T-cell (primary cell): ENCODE measurements at places on chromosomes 13 and 19. TPM values are rescaled to one million over a fixed set of nuclear protein-coding genes. Genes with fewer than 3 reads are reported as not detected.

The ZNF628 gene
- 14.2 TPM for total RNA-seq

The AKAP11 gene
- total RNA-seq: 31.6 TPM

The ZNF793 gene
- 3.1 TPM for total RNA-seq

DNA sequence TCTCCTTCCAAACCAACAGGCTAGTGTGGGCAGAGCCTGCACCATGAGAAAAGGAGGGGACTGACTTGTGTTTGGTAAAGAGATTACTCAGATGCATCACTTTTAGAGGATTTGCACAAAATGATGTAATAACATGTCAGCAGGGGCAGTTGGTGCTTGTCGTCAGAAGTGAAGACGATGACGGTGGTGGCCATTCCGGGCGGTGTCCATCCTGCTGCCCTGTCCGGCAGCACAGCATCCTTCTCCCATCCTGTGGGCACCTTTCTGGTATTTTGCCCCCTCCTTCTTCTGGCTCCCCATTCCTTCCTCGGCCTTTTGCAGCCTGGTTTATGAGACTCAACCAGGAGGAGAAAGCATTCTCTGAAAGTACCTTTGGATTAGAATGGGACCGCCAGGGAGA lies 160.1 kb downstream of the TEX29 start:
- DNase-seq: no peak

- no peak for DNase-seq
Observed at GRCh38 chr19:558770-559439, 13.5 kb upstream of the BSG start.

GRCh38 chr19:36215276-36216123 lies 594 bp downstream of the ZNF146 start:
- DNase-seq: no peak

GRCh38 chr13:93420887-93421286 lies 194.3 kb downstream of the GPC6 start:
- DNase-seq: no peak

DNA sequence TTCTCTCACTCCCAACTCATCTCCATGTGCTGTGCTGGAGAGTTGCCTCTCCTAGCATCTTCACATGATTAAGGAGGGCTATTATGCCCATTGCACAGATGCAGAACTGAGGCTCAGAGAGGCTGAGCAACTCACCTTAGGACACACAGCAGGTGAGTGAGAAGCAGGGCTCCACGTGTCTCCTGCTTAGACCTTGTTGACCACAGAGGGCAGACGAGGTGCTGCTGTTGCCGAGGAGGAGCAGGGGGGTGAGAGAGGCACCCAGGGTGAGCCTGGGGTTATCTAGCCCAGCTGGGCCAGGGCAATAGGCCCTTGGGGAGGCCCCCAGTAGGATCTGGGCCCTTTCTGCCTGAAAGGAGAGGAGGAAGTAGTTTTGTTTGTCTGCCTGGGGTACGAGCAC lies 2.4 kb upstream of the HSH2D start:
- DNase-seq: no peak

DNA sequence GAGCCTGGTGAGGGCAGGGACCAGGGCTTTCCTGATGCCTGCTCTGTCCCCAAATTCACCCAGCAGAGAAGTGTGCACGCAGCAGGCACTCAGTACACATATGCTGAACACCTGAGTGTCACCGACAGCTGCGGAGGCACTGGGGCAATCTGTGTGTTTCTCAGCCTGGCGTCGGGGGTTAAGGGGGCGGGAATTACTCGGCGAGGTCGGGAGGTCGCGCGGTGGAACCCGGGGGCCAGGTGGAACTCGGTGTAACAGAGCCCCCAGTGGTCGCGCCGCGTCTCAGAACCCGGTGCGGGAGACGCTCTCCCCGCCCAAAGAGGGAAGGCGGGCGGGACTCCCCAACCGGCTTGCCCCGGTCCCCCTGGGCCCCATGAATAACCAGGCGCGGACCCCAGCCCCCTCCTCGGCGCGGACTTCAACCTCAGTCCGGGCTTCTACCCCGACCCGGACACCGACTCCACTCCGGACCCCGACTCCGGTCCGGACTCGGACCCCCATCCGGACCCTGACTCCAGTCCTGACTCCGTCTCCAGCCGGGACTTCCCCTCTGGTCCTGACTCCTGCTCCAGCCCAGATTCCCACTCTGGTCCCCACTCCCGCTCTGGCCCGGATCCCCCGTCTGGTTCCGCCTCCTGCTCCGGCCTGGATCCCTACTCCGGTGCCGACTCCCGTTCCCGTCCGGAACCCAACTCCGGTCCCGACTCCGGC lies at the start of gene SELENOV:
Gene SELENOV, plus strand, starts transcription at position 300 of the 711 bp plus-strand sequence. Its CDS starts 74 bp downstream, at position 374.
- DNase-seq: peak; percentile 10

DNA sequence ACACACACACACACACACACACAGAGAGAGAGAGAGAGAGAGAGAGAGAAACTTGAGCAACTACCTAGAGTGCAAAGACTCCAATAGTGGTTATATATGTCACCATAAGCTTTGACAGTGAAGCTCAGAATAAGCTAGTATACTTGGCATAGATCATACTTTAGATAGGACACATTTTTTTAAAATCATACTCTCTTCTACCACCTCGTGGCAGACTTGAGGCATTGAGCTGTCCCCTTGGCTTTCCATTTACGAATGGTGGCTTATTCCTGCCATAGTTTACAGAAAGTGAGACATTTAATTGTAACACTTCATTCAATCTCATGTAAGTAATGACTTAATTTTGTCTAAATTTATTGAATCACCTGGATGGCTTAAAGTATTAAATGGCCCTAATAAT lies 108.2 kb downstream of the EDNRB start:
- no peak for DNase-seq

DNA sequence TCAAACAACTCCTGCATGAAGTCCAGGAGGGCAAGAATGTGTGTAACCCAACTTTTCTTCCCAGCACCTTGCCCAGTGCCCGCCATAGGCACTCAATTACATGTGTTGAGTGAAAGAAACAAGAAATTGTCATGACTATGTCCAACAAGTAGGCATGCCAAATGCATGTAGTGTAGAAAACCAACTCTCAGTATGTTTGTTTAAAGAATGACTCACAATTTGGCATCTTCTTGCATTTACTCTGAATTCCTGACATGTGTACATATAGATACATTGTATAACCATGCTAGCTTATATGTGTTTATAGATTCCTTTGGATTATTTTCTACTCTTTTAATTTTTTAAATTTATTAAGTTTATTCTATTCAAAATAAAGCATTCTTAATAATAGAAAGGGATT lies 305.0 kb downstream of the EFNB2 start:
- DNase-seq: no peak

GRCh38 chr19:16608290-16608739 lies 19.7 kb downstream of the MED26 start:
- DNase-seq: no peak

The ZNF556 gene
- total RNA-seq: not detected

The COL5A3 gene
- 2.4 TPM for total RNA-seq

The CYP2A7 gene
- total RNA-seq: not detected

DNA sequence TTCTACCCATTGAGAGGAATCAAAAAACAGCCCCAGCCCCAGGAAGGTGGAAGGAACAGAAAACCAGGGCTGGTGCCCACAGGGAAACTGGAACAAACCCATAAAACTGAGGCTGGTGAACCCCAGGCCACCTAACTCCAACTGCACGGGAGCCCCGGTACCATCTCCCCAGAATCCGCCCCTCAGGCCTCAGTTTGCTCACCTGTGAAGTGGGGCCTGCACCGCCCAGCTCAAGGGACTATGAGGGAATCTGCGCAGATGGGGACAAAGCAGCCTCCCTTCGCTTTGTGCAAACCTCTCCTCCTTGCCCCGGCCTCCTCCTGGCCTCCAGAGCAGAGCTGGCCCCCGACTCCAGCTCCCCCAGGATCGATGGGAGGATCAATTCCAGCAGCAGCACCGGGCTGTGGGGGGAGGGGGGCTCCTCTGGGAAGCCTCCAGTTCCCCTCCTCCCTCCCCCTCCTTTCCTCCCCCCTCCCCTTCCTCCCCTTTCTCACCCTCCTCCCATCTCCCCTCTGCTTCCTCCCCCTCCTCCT lies 9.1 kb upstream of the ONECUT3 start:
- no peak for DNase-seq

DNA sequence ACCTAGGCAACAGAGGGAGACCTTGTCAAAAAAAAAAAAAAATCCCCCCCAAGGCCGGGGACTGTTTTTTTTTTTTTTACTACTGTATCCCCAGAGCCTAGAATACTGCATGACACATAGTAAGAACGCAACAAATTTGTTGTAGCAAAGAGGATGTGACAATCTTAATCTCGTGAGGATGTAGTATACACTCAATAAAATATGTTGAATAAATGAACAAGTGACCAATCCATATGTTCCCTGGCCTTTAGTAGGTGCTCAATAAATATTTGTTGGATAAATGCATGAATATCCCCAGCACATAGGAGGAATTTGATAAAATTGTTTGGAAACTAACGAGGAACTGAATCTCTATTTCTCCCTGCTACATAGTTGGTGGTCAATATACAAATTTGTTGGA lies 75.7 kb downstream of the MAP4K1 start:
- DNase-seq: no peak
